Bronchial epithelial cell (primary cell): ENCODE measurements at places on chromosomes 2 and 18.

GRCh38 chr2:137955536-137955935 is 8.7 kb upstream of the HNMT start:
- no peak for DNase-seq

- DNase-seq = no peak
These were observed 105.7 kb upstream of the KCTD1 start for GRCh38 chr18:26653943-26654615.

GRCh38 chr2:233681521-233682099 is at the start of gene UGT1A7:
Gene UGT1A7 (plus strand): TSS chr2:233681901. CDS start chr2:233681938, 37 bp downstream.
- DNase-seq = no peak

- DNase-seq = no peak
These were observed 3.4 kb upstream of the RTP5 start for GRCh38 chr2:241865957-241866789.

GRCh38 chr18:23272498-23273232 is 137.4 kb downstream of the CABLES1 start:
- DNase-seq = no peak

- no peak for DNase-seq
These were observed 167.6 kb downstream of the LAMA1 start for GRCh38 chr18:6949800-6950586.

DNA sequence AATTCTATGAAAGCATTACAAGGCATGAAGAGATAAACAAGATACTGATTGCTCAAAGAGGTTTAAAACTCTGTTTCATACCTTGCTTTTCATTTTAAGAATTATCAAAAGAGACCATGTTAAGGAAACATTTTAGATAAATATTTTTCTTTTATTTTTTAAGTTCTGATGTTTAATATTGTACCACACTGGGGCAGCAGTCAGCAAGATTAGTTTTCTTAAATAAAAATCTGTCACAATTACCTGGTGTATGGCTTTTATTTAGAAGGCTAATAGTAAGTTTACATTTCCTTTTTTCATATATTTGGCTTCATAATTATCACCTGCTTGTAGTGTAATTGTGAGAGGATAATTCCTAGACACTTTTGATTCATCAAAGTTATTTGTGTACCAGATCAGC is 46.4 kb downstream of the ZNF804A start:
- DNase-seq = no peak

GRCh38 chr2:48685126-48685525 is 67.5 kb downstream of the GTF2A1L start:
- no peak for DNase-seq

DNA sequence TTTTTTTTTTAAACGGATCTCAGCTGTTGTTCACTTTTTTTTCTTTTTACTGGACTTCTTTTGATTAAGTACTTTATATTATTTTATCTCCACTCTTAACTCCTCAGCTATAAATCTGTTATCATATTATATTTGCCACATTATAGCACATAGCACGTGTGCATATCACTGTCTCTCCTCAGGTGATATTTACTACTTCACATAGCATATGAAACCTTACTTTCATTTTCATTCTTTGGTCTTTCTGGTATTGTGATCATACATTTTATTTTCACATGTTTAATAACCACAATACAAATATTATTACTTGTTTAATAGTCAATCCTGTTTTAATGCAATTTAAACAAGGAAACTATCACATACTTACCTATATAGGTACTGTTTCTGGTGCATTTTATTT is 993.1 kb upstream of the TMEFF2 start:
- DNase-seq = no peak

- DNase-seq = no peak
These were observed 379.9 kb downstream of the CLIP4 start for GRCh38 chr2:29495068-29495467.

- no peak for DNase-seq
These were observed 228.0 kb downstream of the MYT1L start for GRCh38 chr2:2102866-2103653.

- no peak for DNase-seq
These were observed 146.8 kb upstream of the MSH6 start for GRCh38 chr2:47636176-47636575.

GRCh38 chr2:88148929-88149438 is 21.1 kb upstream of the FABP1 start:
- DNase-seq = no peak

GRCh38 chr2:134581877-134582546 is 136.8 kb downstream of the TMEM163 start:
- no peak for DNase-seq

DNA sequence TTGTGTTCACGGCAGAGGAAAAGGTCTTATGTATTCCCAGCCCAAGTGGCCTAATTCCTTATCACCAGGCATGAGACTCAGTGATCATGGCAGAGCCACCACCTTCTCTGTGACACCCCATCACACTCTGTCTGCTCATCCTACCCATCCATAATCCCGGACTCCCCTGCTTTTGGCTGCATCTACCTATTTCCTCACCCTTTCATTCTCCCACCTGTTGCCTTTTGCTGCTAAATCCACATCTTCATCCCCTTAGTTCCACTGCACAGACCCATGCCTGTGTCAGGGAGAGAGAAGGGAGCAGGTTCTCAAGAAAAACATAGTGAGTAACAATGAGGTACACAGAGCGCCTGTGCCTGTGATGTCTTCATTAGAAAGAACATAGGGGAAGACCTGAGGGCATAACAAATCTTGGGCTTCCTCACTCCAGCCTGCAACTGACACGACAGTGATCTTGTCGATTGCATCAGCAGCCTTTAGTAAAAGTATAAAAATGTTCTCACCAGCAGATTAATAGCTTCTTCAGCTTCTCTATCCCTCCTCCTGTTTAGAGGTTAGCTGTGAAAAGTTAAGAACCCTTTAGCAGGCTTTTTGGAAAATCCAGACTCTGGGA is 246.5 kb upstream of the SPRED2 start:
- DNase-seq = no peak

DNA sequence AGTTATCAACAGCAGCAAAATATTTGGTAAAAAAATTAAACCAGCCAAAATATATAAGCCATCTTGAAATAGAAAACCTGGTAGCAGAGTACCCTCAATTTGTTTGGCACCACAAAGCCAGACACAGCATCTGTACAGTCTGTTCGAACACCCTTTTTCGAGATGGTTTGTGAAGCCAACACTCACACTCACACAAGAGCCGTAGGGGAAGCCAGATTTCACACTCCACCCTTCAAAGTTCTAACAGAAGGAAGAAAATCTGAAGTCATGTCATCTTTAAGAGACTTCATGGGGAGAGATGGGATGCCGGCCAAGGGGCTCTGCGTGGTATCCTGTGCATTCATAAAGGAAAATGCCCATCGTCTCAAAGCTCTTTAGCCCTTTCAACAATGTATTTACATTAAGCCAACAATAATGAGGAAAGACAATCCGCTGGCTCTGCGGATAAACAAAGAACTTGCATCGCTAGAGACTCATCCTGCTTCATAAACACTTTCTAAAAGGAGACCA is 451.5 kb upstream of the CHST9 start:
- DNase-seq = no peak
